GM23248 (cell line): ENCODE measurements at places on chromosomes 6 and 20.

- H3K4me1 ChIP-seq: no peaks in the 10 kb centered on the region
- H3K36me3 ChIP-seq: no peaks in the 10 kb centered on the region
- H3K4me3 ChIP-seq: no peak overlapping the region
- no peak overlapping the region for H3K27ac ChIP-seq
Observed at GRCh38 chr6:13434777-13435176, 52.6 kb downstream of the GFOD1 start.

- H3K36me3 ChIP-seq: no peaks in the 10 kb centered on the region
- H3K27ac ChIP-seq: no peak overlapping the region
- no peaks in the 10 kb centered on the region for H3K4me1 ChIP-seq
- 0 out of 2 replicates have a peak, but pooled peaks cover 8% of the 10 kb centered on the region for H3K27me3 ChIP-seq
- no peak for DNase-seq
Observed at GRCh38 chr6:84089552-84089951, 56.0 kb downstream of the MRAP2 start.

DNA sequence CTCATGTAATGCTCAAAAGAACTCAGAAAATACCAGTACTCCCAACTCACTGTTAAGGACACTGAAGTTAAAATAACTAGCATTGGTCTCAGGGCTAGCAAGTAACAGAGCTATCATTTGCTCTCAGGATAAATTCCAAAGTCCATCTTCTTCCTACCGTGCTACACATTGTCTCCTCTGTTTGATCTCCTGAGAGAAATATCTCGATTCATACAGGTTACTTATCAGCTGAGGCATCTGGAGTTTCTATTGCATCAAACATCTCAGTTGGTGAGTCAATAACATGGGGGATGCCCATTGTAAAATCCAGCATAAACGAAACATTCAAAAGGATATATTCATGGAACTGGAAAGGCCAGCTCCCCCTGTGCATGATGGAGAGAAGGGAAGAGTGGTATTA is 147.4 kb downstream of the BACH2 start:
- peaks cover 60% of the 10 kb centered on the region for H3K27me3 ChIP-seq
- no peak for DNase-seq
- H3K4me1 ChIP-seq: no peaks in the 10 kb centered on the region
- no peaks in the 10 kb centered on the region for H3K36me3 ChIP-seq

- no peak overlapping the region for H3K4me3 ChIP-seq
- no peaks in the 10 kb centered on the region for H3K36me3 ChIP-seq
- H3K27ac ChIP-seq: no peak overlapping the region
Observed at GRCh38 chr6:16854986-16855385, 93.7 kb upstream of the ATXN1 start.

- peak; percentile 65 for DNase-seq
- 0 out of 2 replicates have a peak, but pooled peaks cover 5% of the 10 kb centered on the region for H3K36me3 ChIP-seq
- peak overlapping the region; percentile 81 for H3K4me3 ChIP-seq
- H3K27me3 ChIP-seq: no peaks in the 10 kb centered on the region
- no peak overlapping the region for H3K27ac ChIP-seq
Observed at GRCh38 chr6:71420095-71420692, 131.6 kb downstream of the OGFRL1 start.

DNA sequence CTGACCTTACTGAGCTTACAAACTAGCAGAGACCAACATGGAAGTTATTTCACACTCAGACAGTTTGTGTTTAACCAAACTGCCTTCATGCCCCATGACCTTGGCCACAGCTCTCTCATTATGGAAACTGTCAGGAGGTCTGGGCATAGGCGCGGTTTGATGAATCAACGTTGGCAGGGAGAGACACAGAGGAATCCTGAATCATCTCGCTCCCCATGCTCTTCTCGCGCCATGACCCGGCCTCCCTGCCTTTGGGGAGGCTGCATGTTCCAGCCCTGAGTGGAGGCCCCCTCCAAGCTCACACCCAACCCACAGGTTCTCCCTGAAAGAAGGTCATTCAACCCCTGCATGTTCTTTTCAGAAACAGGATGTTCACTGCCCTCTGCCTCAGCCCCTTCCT is 15.9 kb upstream of the GDAP1L1 start:
- H3K27ac ChIP-seq: no peak overlapping the region
- no peak overlapping the region for H3K4me3 ChIP-seq
- DNase-seq: no peak

DNA sequence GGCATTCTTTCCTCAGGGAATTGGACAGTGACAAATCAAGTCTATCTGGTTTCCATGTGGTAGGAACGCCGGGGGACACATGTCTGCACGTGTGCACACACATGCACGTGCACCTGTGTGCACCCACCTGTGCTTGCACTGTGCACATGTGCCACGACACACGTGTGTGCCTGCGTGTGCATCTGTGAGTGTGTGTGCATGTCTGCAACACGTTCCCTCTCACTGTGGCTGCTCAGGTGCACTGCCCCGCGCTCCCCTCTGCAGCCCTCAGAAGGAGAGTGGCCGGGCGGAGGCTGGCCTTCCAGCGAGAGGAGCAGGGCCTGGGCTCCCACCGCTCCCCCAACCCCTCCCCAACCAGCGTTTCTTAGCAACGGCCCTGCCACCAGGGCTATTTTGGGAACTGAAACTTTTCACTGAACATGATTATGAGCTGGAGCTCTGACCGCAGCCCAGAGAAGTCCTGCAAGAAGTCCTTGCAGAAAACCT is 147.8 kb downstream of the PHACTR3 start:
- no peaks in the 10 kb centered on the region for H3K36me3 ChIP-seq
- H3K4me3 ChIP-seq: no peak overlapping the region
- H3K27me3 ChIP-seq: peaks cover 35% of the 10 kb centered on the region
- DNase-seq: no peak
- no peak overlapping the region for H3K27ac ChIP-seq

DNA sequence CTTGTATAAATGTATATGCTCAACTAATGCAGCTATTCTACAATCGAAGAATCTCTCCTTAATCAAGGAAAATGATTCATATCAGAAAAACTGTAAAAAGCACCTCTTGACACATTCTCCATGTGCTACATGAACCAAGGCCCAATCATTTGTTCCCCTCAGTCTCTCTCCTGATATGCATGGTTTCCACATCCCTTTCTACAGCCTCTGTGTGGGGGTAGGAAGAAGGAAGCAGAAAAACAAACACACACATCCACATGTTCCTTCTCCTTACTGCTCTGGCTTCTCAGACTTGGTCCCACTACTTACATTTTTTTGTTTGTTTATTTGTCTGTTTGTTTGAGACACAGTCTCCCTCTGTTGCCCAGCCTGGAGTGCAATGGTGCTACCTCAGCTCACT is 510.5 kb downstream of the PRKN start:
- H3K4me1 ChIP-seq: no peaks in the 10 kb centered on the region
- H3K36me3 ChIP-seq: no peaks in the 10 kb centered on the region
- no peak overlapping the region for H3K27ac ChIP-seq
- DNase-seq: no peak
- H3K27me3 ChIP-seq: no peaks in the 10 kb centered on the region

GRCh38 chr6:76264468-76264867 is 192.0 kb upstream of the IMPG1 start:
- peak; percentile 6 for DNase-seq
- no peak overlapping the region for H3K4me3 ChIP-seq
- no peak overlapping the region for H3K27ac ChIP-seq
- no peaks in the 10 kb centered on the region for H3K27me3 ChIP-seq
- no peaks in the 10 kb centered on the region for H3K36me3 ChIP-seq

DNA sequence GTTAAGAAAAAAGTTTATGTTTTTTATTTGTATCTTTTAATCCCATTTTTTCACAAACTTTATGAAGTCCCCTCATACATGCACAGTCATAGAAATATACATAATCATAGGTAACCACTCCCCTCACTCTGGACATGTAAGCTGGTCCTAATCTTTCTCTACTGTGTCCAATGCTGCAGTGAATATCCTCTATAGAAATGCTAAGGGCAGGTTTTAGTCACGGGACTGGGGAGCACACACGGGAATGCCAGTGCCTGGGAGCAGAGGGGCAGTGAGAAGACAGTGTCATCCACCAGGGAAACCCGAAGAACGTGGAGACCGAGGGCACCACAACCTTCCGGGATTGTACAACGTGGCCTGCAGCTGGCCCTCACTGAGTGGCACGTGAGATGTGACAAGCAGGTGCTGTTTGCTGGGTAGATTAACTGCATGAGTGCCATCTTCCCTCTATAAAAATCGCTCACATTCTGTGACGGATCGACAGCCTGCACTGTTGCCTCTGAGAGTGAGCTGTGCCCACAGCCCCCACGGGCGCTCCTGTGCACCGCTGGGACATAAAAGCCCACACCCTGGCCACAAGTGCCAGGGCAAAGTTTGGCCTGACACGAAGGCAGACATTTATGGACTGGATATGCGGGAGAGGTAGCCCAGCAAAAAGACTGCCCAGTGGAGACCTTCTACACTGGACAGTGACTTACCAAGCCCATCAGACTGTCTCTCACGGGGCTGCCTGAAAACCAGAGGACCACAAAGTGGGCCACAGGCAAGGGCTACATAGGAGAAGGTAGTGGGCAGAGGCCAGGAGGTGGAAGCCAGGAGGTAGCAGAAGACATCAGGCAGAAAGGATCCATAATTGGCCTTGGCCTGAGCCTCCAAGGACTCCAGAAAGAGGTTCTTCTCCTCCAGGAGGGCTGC is 63.2 kb downstream of the FGD2 start:
- no peak overlapping the region for H3K27ac ChIP-seq
- no peak overlapping the region for H3K4me3 ChIP-seq
- H3K27me3 ChIP-seq: no peaks in the 10 kb centered on the region

- H3K27me3 ChIP-seq: peaks cover 7% of the 10 kb centered on the region
- no peak for DNase-seq
- H3K4me1 ChIP-seq: peaks cover 12% of the 10 kb centered on the region
- no peaks in the 10 kb centered on the region for H3K36me3 ChIP-seq
- H3K27ac ChIP-seq: no peak overlapping the region
- H3K4me3 ChIP-seq: no peak overlapping the region
Observed at GRCh38 chr6:2436410-2437154, 191.2 kb upstream of the GMDS start.

GRCh38 chr6:168009331-168009730 is 11.9 kb downstream of the KIF25 start:
- peak overlapping the region; percentile 31; the same call in 1 of the 2 replicates for H3K27ac ChIP-seq
- DNase-seq: peak; percentile 60
- peaks cover 5% of the 10 kb centered on the region for H3K27me3 ChIP-seq

- no peaks in the 10 kb centered on the region for H3K27me3 ChIP-seq
- H3K4me3 ChIP-seq: no peak overlapping the region
- no peaks in the 10 kb centered on the region for H3K36me3 ChIP-seq
- peaks cover 13% of the 10 kb centered on the region for H3K4me1 ChIP-seq
Observed at GRCh38 chr6:104700371-104701185, 159.1 kb downstream of the HACE1 start.

DNA sequence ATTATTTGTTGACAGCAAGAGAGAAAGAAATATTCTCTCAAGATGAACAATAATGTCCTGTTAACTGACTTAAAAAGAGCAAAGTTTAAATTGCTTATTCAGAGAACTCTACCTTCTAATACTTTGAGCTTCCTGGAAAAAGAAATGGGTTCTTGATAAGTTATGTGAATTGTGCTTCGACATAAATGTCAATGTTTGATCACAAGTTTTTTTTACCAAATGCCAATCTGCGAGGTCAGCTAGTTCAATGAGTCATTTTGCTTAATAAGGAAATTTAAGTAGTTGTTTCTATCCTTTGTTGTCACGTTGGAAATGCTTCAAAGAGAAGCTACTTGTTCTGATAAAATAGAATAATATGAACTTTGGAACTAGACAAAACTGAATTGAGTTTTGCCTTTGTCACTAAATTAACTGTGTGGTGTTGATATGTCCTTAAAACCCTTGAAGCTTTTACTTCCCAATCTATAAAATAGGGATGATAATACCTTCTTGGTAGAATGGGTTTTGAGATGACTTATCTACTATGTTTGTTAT is 642.1 kb upstream of the FLRT3 start:
- peaks cover 7% of the 10 kb centered on the region; the same call in 1 of the 2 replicates for H3K4me1 ChIP-seq
- H3K27me3 ChIP-seq: no peaks in the 10 kb centered on the region
- H3K27ac ChIP-seq: no peak overlapping the region
- peak; percentile 17 for DNase-seq

GRCh38 chr6:70823651-70824050 is 133.2 kb downstream of the B3GAT2 start:
- DNase-seq: no peak
- no peak overlapping the region for H3K4me3 ChIP-seq
- no peak overlapping the region for H3K27ac ChIP-seq
